Dermis lymphatic vessel endothelial cell (primary cell): ENCODE measurements at places on chromosomes 7 and 10. TPM values are rescaled to one million over a fixed set of nuclear protein-coding genes. Genes with fewer than 3 reads are reported as not detected.

The C7orf33 gene
- not detected in 2 replicates for total RNA-seq

The AGBL3 gene
- total RNA-seq = 1.4 TPM in 2 replicates

The RAPGEF5 gene
- 245 and 258 TPM in 2 replicates for total RNA-seq

The GTF2IRD1 gene
- total RNA-seq = 4.1 and 4.3 TPM in 2 replicates

The TMEM184A gene
- total RNA-seq = under 0.01 TPM in 2 replicates

The HABP2 gene
- total RNA-seq = 0.09 and 0.22 TPM in 2 replicates

The RBAK gene
- total RNA-seq = 6.2 and 9.6 TPM in 2 replicates

The VSTM4 gene
- total RNA-seq = 0.65 and 2.8 TPM in 2 replicates

The RTKN2 gene
- total RNA-seq = under 0.01 and 0.09 TPM in 2 replicates

The MLXIPL gene
- total RNA-seq = not detected in 2 replicates

The SLC13A4 gene
- total RNA-seq = not detected in 2 replicates

The RELN gene
- 1,060 and 1,696 TPM in 2 replicates for total RNA-seq

The HOXA10 gene
- 1.0 and 1.8 TPM in 2 replicates for total RNA-seq

The VGF gene
- total RNA-seq = not detected in 2 replicates

The IRF5 gene
- under 0.01 and 0.09 TPM in 2 replicates for total RNA-seq

The CLCN1 gene
- total RNA-seq = not detected in 2 replicates

The HYAL4 gene
- 0.17 and 0.22 TPM in 2 replicates for total RNA-seq

The H2AZ2 gene
- 202 and 221 TPM in 2 replicates for total RNA-seq

The EVX1 gene
- total RNA-seq = not detected in 2 replicates

The IFIT5 gene
- 13.4 and 14.0 TPM in 2 replicates for total RNA-seq

The DLX5 gene
- not detected in 2 replicates for total RNA-seq

The SMC3 gene
- total RNA-seq = 18.7 and 27.1 TPM in 2 replicates

The ZFAND4 gene
- 3.8 and 5.3 TPM in 2 replicates for total RNA-seq

The LIPF gene
- not detected in 2 replicates for total RNA-seq
